Stimulated activated CD8-positive, alpha-beta memory T cell treated with anti-CD3 and anti-CD28 coated beads, Interleukin-4, amount 100 ng/mL, for 1 hour (primary cell): ENCODE measurements at places on chromosomes 5 and 9.

DNA sequence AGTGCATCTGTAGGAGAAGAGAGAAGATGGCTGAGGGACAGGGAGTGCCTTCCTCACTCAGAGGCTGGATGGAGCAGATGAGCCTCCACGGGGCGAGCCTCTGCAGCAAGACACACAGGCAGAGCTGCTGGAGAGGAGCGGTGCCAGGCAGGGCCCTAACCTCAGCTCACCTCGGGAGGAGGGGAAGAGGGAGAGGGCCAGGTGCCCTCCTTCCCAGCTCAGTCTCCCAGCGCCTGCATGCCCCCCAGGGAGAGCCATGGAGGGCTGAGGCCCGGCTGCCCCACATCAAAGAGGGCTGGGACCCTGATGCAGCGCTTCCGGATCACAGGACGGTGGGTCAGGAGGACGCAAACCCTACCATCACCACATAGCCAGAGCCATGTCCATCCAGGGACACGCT lies 13.6 kb upstream of the SPATA31E1 start:
- DNase-seq, result no peak

DNA sequence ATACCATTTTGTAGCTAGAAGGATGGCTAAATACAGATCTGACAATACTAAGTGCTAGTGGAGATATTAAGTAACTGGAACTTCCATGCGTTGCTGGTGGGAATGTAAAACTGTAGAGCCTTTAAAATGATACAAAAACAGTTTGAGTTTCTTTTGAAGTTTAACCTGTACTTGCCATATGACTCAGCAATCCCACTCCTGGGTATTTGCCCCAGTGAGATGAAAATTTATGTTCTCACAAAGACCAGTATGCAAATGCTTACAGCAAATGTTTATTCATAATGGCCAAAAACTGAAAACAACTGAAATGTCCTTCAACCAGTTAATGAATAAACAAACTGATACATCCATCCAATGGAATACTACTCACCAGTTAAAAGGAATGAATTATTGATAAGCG lies 137.3 kb downstream of the SLC12A2 start:
- DNase-seq, result no peak

- DNase-seq, result no peak
These were observed 305.0 kb downstream of the RAB3C start for GRCh38 chr5:58887721-58888409.

DNA sequence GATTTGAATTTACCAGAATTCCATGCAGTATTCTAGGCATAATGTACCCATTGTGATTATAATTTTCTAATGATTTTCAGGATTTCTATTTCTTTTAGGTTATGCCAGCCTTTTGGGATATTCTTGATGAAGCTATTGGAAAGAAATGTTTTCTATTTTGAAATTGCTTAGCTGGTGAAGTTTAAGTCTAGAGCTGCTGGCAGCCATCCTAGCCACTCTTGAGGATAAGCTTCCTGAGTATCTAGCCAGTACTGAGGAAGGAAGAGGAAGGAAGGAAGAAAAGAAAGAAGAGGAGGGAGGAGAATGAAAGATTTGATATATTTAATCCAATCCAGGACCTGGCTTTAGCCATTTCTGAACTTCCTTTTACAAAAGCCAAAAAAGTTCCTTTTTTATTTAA lies 142.1 kb upstream of the DAB2 start:
- DNase-seq, result no peak

GRCh38 chr5:106420102-106420501 lies 1250.6 kb downstream of the EFNA5 start:
- DNase-seq, result no peak
